Thymus (tissue), 14 donors: ENCODE measurements at places on chromosomes 5 and 9.

- DNase-seq = no peak
Measured at GRCh38 chr5:119315516-119315949, 40.3 kb upstream of the TNFAIP8 start.

DNA sequence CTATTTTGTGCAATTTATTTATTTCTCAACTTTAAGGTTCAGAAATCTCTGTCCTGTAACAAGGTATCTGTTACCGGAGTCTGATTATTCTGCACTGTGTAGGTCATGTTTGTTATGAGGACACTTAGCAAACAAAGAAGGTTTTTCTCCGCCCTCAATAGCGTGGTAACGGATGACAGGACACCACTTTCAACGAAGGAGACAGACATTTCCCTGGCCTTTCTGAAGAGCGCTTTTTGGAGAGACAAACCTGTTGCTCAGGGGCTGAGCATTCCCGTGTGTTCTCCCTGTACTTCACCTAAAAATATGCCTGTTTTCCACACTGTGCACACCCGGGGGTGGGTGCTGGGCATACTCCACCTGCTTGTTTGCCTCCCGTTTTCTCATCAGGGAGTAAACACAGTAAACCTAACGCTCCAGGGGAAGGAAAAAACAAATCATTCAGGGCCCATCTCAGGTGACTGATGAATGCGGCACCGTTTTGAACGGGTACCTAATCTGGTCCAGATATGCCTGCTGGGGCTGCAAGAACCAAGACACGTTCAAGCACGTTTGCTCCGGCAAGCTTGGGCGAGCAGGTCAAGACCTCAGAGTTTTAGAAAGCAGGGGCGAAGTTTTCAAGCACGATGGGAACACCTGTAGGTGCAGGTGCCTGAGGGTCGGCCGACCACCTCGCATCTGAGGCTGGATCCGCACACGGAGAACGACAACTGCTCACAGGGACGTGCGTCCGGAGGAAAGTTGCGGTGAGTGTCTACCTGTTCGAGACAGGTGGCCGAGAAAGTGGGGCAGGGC is 859 bp downstream of the RETREG1 start:
- DNase-seq = no peak

DNA sequence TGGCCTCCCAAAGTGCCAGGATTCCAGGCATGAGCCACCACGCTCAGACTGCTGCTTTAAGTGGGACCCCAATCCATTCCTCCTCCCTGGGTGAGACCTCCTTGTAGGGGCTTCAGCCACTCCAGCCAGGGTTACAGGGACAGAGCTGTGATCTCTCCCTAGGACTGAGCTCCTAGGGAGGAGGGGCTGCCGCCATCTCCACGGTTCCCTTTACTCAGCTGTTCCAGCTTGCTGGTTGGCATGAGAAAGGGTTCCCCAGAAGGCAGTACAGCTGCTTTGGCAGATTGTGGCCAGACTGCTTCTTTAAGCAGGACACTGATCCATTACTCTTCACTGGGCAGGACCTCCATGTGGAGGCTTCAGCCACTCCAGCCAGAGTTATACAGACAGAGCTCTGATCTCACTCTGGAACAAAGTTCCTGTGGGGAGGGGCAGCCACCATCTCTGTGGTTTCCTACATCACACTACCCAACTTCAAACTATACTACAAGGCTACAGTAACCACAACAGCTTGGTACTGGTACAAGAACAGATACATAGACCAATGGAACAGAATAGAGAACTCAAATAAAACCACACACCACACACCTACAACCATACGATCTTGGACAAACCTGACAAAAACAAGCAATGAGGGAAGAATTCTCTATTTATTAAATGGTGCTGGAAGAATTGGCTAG is 7.2 kb downstream of the INSL6 start:
- DNase-seq = no peak

GRCh38 chr5:94788527-94788926 is 170.1 kb downstream of the SLF1 start:
- DNase-seq = no peak

GRCh38 chr5:19555436-19555835 is 432.6 kb downstream of the CDH18 start:
- DNase-seq = no peak

- no peak for DNase-seq
Measured at GRCh38 chr9:120659676-120660075, 54.6 kb downstream of the MEGF9 start.

GRCh38 chr5:111530298-111530740 is 18.0 kb upstream of the STARD4 start:
- DNase-seq = no peak

DNA sequence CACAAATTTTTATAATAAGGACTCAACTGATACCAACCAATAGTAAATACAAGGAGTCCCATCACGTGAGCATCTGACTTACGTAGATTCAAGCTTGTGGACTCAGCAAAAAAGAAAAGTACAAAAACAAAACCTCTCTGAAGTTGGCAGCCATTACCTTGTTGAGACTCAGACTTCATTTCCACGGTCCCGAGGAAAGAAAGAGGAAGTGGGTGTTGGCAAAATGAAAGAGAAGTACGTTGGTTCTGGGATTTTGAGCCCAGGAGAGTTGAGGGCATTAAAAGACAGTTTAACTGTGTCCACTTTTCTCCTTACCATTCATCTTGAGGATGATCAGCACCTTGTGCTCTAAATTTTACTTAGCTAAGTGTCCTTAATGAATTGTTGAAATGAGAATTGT is 26.7 kb downstream of the NCBP1 start:
- no peak for DNase-seq

- no peak for DNase-seq
Measured at GRCh38 chr5:89059274-89059673, 176.3 kb upstream of the MEF2C start.

- no peak for DNase-seq
Measured at GRCh38 chr5:65021527-65022226, 252.9 kb downstream of the CWC27 start.

GRCh38 chr5:125912028-125912427 is 511.2 kb upstream of the GRAMD2B start:
- DNase-seq = no peak

DNA sequence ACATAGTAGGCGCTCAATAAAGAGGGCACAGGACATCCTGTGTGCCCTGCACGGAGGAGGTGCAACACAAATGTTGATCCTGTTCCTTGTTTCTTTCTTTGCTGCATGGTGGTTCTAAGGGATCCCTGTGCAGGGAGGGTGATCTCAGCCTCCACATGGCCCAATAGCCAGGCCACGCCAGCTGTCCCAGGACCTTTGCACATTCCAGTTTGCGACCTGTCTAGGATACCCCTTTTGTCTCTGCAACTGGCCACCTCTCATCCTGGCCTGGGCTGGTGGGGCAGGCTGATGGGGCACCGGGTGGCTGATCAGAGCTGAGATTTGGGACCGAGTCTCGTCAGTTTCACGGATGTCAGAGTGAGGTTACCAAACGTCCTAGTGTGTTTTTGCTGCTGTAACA is 79.5 kb downstream of the CFAP77 start:
- no peak for DNase-seq

GRCh38 chr5:106127985-106128384 is 1542.8 kb downstream of the EFNA5 start:
- no peak for DNase-seq
